Stimulated activated CD8-positive, alpha-beta memory T cell treated with anti-CD3 and anti-CD28 coated beads, Interleukin-15, amount 100 ng/mL, for 48 hours (primary cell): ENCODE measurements at places on chromosomes 16 and 17.

- DNase-seq, result no peak
Measured at GRCh38 chr17:27974531-27975145, 67.8 kb upstream of the NLK start.

- no peak for DNase-seq
Measured at GRCh38 chr17:8934346-8934745, 31.2 kb downstream of the PIK3R5 start.

DNA sequence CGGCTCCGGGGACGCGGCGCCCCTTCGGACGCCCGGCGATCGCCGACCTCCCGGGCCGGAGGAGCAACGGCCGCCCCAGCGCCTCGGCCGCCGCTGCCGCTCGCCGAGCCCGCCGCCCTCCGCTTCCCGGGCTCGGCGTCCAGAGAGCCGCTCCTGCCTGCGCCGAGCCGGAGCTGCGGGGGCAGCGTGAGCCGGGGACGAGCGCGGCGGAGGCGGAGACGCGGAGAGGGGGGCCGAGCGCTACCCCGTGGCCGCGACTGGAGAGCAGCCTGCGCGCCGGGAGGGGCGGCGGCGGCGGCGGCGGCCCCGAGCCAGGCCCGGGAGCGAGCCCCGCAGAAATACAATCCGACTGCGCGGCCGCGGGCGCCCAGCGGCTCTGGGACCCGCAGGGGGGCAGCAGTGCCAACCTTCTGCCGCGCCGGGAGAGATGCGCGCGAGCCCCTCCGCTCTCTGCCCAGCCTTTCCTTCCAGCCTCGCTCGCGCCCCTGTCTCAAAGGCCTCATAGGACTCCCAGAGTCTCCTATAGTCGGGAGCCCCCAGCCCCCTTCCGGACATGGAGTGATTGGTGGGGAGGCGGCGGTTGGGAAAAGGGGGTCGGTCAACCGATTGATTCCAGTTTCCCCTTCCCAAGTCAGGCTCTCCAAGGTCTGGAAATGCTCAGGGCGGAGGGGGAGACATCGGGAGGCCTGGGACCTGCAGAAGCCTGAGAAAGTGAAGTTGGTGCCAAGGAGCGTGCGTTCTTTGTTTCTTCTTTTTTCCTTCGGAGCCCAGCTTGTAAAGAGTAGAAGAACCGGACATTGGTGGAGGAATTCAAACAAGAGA, 1.0 kb upstream of the SDK2 start:
- DNase-seq, result no peak

- DNase-seq, result no peak
Measured at GRCh38 chr16:80459331-80459777, 81.4 kb upstream of the DYNLRB2 start.

DNA sequence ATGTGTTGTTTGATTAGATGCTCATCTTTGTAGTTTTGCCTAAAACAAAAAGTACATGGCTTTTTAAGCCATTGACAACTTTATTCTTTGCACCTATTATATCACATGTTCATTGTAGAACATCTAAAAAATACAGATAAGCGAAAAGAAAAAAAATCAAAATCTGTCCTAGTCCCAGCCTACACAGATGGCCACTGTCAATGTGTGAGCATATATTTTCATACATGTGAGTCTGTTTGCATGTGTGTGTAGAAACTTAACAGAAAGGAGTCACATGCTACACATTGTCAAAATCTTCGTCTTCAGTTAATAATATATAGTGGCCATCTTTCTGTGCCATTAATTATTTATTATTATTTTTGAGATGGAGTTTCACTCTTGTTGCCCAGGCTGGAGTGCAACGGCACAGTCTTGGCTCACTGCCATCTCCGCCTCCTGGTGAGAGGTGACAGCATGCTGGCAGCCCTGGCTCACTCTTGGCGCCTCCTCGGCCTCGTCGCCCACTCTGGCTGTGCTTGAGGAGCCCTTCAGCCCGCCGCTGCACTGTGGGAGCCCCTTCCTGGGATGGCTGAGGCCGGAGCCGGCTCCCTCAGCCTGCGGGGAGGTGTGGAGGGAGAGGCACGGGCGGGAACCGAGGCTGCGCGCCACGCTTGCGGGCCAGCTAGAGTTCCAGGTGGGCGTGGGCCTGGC, 68.5 kb upstream of the AMZ2 start:
- no peak for DNase-seq

DNA sequence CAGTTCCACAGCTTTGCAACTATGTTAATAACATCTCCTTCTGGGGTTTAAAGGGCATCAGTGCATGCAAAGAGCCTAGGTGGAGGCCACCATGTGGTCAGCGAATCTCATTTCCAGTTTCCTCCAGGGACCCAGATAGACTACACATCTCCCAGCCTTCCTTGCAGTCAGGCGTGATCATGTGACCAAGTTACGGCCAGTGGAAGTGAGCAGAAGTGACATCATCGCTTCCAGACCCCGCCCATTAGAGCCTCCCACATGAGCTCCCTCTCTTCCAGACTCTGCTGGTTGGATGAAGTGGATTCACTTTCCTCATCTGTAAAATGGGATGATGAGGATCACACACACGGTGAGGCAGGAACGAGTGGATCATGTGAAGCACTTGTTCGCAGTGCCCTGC, 27.4 kb upstream of the KDM8 start:
- DNase-seq, result no peak

- no peak for DNase-seq
Measured at GRCh38 chr16:89973235-89973634, 24.7 kb downstream of the DEF8 start.

GRCh38 chr17:50151937-50152547, 1.6 kb upstream of the PPP1R9B start:
- DNase-seq, result peak; percentile 54

- no peak for DNase-seq
Measured at GRCh38 chr16:86988920-86989696, 328.1 kb downstream of the C16orf95 start.

DNA sequence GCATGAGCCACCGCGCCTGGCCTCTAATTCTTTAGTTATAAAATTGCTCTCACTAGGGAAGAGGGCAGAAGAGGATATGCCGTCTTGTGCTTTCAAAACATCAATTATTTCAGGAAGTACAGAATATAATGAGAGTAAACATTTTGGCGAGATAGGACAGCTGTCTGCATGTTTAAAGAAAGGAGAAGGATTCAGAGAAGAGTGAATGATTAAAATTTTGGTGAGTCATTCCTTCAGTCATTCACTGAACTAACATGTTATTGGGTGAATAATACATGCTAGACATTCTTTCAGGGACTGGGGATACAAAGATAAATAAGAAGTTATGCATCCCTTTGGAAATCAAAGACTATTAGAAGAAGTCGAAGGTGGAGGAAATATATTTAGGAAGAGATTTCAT, 590.3 kb upstream of the GOT2 start:
- no peak for DNase-seq

- DNase-seq, result no peak
Measured at GRCh38 chr17:29251184-29251583, 4.5 kb downstream of the CRYBA1 start.

GRCh38 chr17:47630614-47631013, 19.1 kb upstream of the KPNB1 start:
- no peak for DNase-seq

DNA sequence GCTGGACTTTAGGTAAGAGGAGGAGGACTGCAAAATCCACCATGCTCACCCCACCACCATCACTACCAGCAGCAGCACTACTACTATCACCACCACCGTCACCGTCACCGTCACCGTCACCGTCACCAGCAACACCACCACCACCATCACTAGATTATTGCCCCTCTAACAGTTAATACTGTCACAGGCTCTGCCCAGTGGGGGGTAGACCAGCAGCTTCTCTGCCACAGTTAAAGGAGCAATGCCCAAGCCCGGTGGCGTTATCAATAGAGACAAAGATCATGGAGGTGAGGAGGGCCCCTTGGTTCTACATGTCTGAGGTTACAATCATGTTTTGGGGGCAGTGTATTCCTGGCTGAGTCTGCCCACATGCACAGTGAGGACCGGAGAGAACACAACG, 184.4 kb upstream of the DYNLRB2 start:
- no peak for DNase-seq

GRCh38 chr17:1736348-1737281, 6.1 kb upstream of the SERPINF2 start:
- DNase-seq, result no peak

- no peak for DNase-seq
Measured at GRCh38 chr16:10356870-10357842, 28.7 kb upstream of the ATF7IP2 start.

DNA sequence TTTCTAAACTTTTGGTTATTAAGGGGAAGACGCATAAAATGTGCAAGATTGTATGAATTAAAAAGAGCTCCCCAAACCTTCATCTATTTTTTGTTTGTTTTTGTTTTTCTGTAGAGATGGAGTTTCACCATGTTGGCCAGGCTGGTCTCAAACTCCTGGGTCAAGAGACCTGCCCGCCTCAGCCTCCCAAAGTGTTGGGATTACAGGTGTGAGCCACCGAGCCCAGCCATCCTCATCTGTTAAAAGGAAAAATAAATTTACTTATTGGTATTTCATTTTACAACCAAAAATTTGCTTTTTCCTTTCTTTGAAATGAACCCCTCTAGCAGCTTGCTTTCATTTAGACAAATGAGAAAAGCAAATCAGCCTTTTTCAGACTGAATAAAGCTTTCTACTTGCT, 23.2 kb downstream of the RNF157 start:
- no peak for DNase-seq

GRCh38 chr17:36921095-36921851, 16.0 kb upstream of the LHX1 start:
- DNase-seq, result peak; percentile 60

GRCh38 chr16:17037499-17037898, 433.3 kb downstream of the XYLT1 start:
- DNase-seq, result no peak

- DNase-seq, result no peak
Measured at GRCh38 chr17:82875407-82875856, 35.6 kb upstream of the ZNF750 start.

- no peak for DNase-seq
Measured at GRCh38 chr16:17304491-17305119, 166.2 kb downstream of the XYLT1 start.

DNA sequence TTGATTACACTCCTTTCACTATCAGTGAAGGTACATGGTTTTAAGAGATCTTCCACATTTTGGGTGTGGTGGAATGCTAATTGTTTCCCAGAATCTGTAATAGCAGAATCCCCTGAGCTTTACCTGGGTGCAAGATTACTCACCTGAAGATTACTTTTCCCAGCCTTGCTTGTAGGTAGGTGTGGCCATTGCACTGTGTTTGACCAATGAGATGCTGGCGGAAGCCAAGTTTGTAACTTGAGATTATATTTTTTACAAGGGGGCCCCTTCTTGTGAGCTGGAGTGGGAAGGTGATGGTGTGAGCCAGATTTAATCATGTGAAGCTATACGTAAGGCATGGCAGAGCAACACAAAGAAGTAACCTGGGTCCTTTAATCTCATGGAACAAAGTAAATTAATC, 294.3 kb downstream of the TOX3 start:
- no peak for DNase-seq

- no peak for DNase-seq
Measured at GRCh38 chr16:67940446-67941089, 3.4 kb downstream of the LCAT start.

- DNase-seq, result no peak
Measured at GRCh38 chr17:18139949-18140348, 31.4 kb downstream of the MYO15A start.

GRCh38 chr16:48277158-48277557, 29.8 kb upstream of the ABCC11 start:
- no peak for DNase-seq

DNA sequence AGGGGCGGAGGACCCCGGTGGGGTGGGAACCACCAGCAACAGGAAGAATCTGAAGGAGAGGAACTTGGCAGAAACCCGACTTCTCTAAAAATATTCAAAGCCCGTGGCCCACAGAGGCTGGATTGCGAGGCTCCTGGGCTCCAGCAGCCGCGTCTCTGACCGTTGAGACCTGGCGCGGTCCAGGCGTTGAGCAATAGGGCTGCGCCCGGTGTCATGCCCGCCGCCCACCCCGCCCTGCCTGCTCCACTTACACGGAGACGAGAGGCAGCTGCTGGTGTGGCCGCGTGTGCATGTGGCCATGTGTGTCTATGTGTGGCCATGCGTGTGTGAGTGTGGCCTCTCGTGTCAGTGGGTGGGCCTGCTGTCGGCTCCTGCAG, 83.6 kb downstream of the IRF8 start:
- DNase-seq, result no peak

GRCh38 chr17:34601416-34601815, 22.0 kb downstream of the TMEM132E start:
- no peak for DNase-seq

DNA sequence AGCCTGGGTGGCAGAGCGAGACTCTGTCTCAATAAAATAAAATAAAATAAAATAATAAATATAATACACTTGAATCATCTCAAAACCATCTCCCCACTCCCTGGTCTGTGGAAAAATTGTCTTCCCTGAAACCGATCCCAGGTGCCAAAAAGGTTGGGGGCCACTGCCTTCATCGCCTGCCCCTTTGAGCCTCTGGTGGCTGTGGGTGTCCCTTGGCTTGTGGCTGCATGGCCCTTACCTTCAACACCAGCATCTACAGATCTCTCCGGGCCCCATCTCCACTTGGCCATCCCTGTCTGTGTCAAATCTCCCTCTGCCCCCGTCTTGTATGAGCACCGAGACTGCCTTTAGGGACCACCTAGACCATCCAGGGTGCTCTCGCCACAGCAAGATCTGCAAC, 177.3 kb downstream of the SEC14L1 start:
- DNase-seq, result no peak

GRCh38 chr17:79089720-79090442, 15.3 kb downstream of the ENGASE start:
- no peak for DNase-seq

DNA sequence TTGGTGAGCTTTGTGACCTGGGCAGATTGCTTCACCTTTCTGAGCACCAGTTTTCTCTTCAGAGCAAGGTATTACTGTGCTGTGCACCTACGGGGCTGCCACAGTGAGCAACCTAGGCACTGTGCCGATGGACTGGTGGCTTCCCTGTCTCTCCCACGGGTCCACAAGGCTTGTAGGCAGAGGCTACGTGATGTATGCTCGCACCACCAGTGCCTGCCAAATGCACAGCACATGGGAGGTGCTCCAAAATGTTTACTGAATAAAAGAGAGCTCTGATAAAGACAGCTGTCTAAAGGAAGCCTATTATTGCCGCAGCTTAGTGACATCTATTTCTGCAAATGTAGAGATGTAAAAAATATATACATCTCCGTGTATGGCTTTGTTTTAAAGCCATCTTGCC, 139.2 kb downstream of the CDK5R1 start:
- DNase-seq, result no peak

DNA sequence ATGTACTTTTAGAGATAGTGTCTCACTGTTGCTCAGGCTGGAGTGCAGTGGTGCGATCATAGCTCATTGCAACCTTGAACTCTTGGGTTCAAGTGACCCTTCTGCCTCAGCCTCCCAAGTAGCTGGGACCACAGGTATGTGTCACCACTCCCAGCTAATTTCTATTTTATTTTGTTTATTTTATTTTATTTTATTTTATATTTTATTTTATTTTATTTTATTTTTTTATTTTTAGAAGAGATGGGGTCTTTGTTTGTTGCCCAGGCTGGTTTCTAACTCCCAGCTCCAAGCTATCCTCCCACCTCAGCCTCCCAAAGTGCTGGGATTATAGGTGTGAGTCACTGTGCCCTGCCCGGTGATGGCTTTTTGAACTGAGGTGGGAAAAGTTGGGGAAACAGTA, 35.1 kb upstream of the HS3ST4 start:
- no peak for DNase-seq
